ENCODE measurements at places on chromosomes 7 and 10.

DNA sequence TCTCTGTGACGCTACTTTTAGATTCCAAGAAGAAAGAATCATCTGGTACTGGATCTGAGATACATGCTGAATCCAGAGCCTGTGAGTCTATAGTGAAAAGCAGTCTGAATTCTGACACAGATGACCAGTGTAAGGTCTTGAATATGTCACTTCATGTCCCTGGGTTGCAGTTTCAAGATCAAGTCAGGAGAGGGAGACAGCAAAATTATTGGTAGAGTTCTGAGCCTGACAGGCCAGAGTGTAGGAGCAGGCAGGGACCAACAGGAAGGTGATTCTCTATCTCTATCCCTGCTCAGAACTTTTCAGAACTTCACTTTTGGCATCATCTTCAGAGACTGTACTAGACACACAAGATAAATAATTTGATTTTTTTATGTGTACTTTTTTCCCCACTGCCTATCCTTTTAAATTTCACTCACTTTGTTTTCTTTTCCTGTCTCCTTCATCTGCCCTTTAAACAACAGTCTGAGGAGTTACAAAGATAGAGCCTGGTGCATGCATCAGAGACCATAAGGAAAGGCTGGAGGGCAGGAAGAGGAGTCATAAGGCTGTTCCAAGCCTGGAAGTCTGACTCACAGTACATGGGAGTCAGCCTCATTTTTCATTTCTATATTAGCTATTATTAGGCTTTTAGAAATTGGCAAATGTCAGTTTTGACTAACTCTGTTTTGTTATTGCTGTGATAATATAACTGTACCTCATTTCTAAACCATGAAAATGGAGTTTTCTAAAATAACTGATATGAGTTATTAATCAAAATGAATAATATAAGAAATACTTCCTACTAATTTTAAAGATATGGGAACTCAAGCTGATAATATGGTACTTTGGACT, 120.2 kb upstream of the TMEM229A start:
- peak; percentile 17 for DNase-seq

- no peak for DNase-seq
These were observed 126.6 kb upstream of the PARD3 start for GRCh38 chr10:34941471-34942357.

DNA sequence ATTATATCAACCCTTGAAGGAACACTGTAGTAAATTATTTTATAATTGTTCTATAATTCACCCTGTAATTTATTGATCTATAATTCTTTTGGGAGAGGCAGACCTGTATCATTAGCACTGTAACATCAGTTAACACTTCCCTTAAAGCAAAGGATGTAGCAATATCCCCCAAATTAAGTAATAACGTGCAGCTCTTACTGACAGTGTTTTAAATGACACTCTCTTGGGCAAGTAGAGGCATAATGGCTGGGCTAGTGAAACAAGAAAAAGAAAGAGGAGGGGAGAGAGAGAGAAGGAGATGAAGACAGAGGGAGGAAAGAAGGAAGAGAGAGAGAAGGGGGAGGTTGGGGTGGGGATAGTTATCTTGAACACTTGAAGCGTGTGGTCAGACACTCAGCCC, 161.0 kb upstream of the RNF32 start:
- no peak for DNase-seq

- no peak for DNase-seq
These were observed 10.1 kb downstream of the CARD11 start for GRCh38 chr7:3033581-3033980.

DNA sequence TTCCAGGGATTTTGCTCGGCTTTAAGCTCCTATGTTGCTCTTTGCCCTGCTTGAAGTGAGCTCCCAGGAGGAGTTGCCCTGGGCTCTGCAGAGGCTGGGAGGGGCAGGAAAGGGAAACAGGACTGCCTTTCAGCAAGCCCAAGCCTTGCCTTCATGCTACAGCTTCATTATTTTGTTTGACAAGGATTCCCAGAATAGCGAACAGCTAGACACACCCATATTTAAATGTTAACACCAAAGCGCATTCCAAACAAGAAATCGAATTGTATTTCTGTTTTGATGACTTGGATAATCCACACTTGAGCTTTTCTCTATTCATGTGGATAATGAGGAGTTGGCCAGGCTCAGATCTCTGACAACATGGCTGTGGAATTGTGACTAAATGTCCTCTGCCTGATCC, 6.3 kb downstream of the KIAA1217 start:
- DNase-seq, result no peak

GRCh38 chr7:47661051-47661714, 79.3 kb upstream of the TNS3 start:
- no peak for DNase-seq

- no peak for DNase-seq
These were observed 145.7 kb upstream of the RHEB start for GRCh38 chr7:151665368-151665767.
